ENCODE measurements at places on chromosomes 5 and 9. TPM values are rescaled to one million over a fixed set of nuclear protein-coding genes. Genes with fewer than 3 reads are reported as not detected.

QRFP gene
- not detected for total RNA-seq

GRCh38 chr9:71147368-71147767 is 25.9 kb upstream of the TRPM3 start:
- DNase-seq, result no peak

C8G gene
- total RNA-seq, result not detected

TMEFF1 gene
- not detected for total RNA-seq

DNA sequence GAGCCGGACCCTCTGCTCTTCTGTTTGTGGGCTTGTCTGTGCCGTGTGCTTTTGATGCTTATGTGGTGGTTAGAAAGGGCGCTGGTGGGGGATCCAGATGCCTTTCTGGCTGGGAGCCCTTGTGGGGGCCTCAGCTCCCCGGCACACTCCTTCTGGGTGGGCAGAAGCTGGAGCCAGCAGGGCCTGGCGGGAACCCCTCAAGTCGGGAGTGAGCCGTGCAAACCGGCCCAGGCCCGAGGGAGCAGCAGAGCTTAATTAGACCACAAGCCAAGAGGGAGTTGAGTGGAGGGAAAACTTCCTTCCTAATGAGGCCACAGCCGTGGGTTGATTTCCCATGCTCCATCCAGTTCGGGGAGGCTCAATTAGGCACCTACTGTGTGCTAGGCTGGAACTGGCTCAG is 76.0 kb upstream of the RNU6ATAC start:
- no peak for DNase-seq

- no peak for DNase-seq
These were observed 1638.5 kb upstream of the C9orf72 start for GRCh38 chr9:29211580-29212396.

SLC23A1 gene
- total RNA-seq, result not detected

DNA sequence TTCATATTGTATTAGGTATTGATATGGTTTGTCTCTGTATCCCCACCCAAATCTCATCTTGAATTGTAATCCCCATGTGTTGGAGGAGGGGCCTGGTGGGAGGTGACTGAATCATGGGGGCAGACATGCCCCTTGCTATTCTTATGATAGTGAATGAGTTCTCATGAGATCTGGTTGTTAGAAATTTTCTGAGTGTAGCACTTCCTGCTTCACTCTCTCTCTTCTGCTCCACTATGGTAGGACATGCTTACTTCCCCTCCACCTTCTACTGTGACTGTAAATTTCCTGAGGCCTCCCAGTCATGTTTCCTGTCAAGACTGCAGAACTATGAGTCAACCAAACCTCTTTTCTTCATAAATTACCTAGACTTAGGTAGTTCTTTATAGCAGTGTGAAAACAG is 187.4 kb upstream of the SLC24A2 start:
- DNase-seq, result no peak

GRCh38 chr5:8355981-8356380 is 487.0 kb downstream of the MTRR start:
- no peak for DNase-seq

DNA sequence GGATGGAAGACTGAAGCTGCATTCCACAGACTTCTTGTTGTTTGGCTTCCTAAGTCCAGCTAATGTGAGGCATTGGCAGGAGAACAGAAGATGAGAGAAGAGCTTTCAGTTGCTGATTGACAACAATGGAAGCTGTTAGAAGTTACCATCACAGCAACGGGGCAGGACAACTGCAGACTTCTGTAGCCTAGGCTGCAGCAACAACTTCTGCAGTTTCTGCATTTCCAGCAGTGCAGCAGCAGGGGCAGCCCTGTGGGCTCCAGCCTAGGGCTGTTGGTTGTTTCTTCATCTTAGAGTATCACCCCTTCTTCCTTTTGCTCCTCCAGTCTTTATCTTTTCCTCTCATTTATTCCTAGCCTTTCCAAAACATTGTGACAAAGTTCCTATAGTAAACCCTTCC is 528.8 kb upstream of the PTGER4 start:
- no peak for DNase-seq

- no peak for DNase-seq
These were observed 49.7 kb upstream of the FOXB2 start for GRCh38 chr9:76969716-76970115.

DNA sequence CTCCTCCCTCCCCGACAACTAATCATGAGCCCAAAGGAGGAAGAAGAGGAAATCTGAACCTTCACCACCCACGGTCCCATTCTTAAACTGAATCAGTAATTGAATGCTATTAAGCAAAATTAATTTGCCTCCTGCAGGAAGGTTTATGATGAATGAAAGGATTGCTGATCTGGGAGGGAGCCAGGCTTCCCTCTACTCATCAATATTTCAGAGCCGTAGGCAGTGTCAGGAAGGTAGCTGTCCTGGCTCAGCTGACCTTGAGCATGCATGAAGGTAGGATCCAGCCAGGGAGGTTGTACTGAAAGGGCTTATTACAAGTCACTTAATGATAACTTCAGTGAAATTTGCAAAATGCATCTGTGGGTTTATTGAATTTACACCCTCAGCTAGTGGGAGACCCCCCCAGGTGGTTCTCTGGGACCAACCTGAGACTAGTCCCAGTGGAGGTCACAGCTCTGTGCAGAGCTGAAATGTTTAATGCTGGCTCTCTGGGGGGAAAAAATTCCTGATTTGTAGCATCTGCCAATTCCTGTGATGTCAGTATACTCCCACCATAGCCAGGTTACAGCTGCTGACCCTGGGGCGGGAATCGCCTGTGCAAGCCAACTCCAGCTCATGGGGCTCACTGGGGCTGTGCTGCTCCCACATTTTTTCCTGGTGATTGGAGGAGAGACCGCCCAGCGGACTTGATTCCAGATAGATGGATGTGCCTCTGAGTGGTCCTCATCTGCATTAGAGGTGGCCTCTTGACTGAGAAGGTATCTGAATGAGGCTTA is 47.9 kb upstream of the NCS1 start:
- DNase-seq, result no peak

PITX1 gene
- not detected for total RNA-seq

DNA sequence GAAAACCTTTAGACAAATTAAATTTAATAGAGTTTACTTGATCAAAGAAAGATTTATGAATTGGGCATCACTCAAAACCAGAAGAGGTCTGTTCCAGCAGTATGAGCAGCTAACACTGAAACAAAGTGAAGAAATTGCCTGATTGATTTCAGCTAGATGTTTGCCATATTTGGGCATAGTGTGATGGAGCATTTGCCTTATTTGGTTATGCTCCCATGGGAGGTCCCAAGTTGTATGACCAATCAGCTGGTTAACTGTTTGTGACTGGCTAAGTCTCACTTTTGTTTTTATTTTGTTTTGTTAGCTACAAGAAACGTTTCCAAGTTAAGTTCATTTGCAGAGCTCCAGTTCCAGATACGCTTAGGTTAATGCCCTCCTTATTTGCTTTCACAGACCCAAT is 53.3 kb upstream of the LMNB1 start:
- DNase-seq, result no peak

PTPN3 gene
- total RNA-seq, result 20.3 TPM

GRCh38 chr5:138303372-138303771 is 28.2 kb downstream of the CDC25C start:
- DNase-seq, result no peak

SARDH gene
- total RNA-seq, result 4.3 TPM

SMIM23 gene
- not detected for total RNA-seq

DNA sequence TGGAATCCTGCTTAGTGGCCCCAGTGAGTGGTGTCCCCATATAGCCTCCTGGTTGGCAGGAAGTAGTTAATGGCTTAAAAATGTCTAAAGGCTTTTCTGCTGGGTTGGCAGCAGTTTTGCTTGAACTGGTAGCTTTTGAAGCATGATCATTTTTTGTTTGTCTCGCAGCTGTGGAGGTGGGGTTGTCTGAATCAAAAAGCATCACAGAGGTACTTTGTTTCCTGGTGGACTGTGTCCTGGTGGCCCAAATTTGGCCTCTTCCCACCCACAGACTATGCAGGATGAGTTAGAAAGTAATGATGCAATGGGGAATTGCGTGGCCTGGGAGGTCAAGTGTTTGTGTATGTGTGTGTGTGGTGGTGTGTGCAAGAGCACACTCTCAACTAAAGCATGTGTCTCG is 322.7 kb downstream of the ARHGEF28 start:
- DNase-seq, result no peak

IL5 gene
- not detected for total RNA-seq

SPATA31E1 gene
- not detected for total RNA-seq

GABBR2 gene
- total RNA-seq, result not detected

KIF4B gene
- not detected for total RNA-seq

DMRT3 gene
- not detected for total RNA-seq

NPR2 gene
- 38.2 TPM for total RNA-seq

DNA sequence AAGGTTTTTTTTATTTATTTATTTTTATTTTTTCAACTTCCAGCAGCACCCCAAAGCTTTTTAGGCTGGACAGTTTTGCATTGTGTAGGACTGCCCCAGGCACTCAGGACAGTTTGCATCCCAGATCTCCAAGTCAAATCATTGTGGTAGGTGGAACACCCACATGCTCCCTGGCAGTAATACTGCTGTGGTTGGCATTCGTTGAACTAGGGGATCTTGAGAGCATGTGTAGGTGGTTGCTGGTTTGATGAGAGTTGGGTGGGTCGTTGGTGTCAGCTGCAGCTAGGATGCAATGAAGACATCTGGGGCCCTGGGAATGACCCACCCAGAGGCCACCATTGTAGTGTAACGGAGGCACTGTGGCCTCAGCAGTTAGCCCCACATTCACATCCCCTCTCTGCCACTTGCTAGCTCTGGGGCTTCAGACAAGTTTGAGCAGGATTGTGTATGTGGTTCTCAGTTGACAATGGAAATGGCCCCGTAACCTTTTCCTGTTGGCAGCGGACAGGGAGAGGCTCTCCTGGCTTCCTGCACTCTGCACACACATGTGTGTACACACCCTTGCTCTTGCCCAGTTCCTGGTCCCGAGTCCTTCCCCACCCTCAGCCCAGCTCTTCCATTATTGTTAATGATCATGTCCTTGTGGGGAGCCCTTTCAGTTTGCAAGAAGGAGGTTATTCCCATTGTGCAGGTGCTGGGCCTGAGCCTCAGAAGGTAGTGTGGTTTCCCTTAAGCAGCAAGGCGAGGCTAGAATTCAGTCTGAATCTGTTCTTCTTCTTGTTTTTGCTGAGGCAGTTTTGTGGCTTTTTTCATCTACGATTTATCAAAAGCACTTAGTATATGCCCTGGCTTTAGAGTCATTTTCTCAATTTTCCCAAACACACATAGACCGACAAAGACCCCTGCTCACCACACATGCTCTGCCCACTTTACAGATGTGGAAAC is 46.5 kb downstream of the PPARGC1B start:
- no peak for DNase-seq

DNA sequence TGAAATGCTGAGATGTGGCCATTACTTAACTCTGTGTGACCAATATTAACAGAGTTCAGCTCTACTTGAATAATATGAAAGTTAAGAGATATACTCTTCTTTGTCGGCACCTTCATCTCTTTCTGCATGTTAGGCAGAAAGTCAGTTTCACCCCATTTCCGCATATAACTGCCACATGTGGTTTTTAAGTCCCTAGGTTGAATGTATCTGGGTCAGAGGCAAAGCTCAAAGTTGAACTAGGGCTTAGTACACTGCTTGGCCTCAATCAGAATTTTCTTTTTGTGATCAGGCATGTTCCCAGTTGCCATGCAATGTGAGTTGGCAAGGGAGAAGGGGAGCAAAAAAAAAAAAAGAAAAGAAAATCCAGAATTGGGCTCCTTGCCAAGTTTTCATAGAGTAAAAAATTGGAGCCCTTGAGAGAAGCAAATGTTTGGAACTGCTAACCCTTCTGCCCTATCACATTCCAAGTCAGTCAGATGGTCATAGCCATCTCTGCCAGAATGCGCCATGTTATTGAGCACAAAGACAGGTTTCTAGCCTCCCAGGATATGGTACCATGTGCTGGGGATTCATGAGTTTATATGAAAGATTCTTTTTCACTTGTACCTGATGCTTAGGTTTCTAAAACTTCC is 251.2 kb upstream of the RORB start:
- no peak for DNase-seq

GRCh38 chr9:76720245-76720644 is 44.0 kb upstream of the PCA3 start:
- DNase-seq, result no peak

MLANA gene
- total RNA-seq, result not detected

KIAA1191 gene
- total RNA-seq, result 95.9 TPM

DNA sequence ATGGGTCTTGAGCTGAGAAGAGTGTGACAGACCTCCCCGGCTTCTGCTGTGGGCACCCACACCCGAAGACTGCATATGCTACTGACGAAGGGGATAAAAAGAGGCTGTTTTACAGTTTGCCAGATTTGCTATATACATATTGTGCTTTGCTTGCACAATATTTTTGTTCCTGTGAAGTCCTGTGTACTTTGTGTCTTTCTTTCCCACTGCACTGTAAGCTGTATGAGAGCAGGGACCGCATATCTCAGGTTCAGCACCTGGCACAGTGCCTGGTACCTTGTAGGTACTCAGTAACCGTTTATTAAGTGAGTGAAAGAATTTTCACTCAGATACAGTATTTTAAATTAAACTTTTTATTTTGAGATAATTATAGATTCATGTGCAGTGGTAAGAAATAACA is 8.2 kb upstream of the GARNL3 start:
- DNase-seq, result no peak

DNA sequence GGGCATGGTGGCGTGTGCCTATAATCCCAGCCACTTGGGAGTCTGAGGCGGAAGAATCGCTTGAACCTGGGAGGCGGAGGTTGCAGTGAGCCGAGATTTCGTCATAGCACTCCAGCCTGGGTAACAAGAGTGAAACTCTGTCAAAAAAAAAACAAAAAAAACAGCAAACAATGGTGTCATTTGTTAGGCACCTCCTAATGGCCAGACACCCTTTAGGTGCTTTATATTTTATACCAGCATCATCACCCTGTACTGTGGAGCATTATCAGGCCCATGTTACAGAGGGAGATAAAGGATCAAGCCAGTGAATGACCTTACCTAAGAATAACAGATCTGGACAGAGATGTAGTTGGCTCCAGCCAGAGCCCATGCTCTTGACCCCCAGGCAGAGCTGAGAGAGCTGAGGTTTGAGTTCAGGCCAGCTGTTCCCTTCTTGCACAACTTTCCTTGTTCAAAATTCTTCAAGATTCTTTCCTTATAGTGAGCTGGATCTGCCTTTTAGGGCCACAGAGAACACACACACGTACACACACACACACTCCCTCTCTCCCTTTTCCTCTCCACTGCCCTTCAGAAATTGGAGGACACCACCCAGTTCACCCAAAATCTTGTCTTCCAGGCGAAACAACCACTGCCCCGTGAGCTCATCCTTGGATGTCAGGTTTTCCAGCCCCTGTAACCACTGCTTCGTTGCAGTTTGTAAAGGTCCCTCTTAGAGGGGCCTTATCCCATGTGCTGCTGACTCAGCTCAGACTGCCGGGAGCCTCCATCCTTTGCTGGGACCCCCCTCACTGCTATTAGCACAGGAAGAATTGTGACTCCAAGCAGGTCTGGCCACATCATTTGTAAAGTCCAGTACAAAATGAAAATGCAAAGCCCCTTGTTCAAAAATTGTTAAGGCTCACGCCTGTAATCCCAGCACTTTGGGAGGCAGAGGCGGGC is 10.4 kb upstream of the PTGES start:
- DNase-seq, result no peak

DNA sequence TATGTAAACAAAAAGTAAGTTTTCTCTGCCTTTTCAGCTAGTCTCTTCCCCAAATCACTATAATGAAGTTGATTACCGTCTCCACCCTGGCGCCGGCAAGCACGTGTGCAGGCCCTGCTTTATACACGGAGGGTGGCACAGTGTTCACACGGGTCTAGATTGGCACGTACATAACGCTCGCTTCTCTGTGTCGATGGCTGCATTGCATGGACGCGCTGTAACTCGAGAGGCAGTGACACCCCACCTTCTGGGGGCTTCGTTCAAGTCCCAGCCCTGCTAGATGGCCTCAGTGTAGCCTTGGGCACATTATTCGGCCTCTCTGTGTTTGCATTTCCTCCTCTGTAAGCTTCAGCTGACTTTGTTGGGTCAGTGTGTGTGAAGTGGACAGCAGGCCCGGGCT is 223.9 kb downstream of the FANCC start:
- DNase-seq, result no peak
